ENCODE measurements at places on chromosomes 7 and 10.

- no peak for DNase-seq
Observed at GRCh38 chr10:124641282-124642087, 102.7 kb downstream of the FAM53B start.

GRCh38 chr7:34025600-34025999 is 120.3 kb downstream of the BMPER start:
- no peak for DNase-seq

- DNase-seq = no peak
Observed at GRCh38 chr10:26824015-26824690, 36.6 kb downstream of the ABI1 start.

DNA sequence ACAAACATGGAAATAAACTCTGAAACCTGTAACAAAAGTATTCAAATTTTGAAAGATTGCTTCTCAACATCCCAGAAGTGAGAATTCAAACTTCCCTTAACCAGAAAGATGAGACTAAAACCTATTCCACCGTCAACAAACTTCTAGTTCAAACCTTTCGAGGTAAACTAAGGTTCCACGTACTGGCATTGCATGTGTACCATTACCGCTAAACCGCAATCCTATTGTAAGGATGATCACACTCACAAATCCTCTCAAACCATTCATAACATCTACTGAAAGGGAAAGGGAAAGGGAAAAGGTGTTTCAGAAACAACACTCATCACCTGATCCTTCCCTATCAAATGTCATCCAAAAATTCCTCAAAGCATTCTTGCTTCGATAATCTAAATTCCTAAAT is 3.1 kb downstream of the SMURF1 start:
- DNase-seq = no peak

GRCh38 chr7:150716939-150717338 is 526 bp downstream of the GIMAP1 start:
- DNase-seq = no peak

DNA sequence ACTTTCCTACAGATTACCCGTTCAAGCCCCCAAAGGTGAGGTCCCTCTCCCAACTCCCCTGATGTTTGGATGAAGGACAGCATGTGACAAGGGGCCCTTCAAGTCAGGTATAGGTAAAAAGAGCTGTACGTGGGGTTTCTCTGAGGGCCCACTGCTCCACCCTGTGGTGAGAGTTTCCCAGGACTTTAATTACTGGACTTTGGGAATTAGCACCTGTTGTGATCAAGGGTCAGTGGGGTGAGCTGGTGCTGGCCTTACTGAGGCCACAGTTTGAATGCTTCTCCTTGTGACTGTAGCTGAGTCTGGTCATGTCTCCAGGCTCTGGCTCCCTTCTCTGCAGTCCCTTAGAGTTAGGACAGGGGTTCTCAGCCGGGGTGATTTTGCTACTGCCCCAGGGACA is 16.8 kb downstream of the UBE2D4 start:
- no peak for DNase-seq

DNA sequence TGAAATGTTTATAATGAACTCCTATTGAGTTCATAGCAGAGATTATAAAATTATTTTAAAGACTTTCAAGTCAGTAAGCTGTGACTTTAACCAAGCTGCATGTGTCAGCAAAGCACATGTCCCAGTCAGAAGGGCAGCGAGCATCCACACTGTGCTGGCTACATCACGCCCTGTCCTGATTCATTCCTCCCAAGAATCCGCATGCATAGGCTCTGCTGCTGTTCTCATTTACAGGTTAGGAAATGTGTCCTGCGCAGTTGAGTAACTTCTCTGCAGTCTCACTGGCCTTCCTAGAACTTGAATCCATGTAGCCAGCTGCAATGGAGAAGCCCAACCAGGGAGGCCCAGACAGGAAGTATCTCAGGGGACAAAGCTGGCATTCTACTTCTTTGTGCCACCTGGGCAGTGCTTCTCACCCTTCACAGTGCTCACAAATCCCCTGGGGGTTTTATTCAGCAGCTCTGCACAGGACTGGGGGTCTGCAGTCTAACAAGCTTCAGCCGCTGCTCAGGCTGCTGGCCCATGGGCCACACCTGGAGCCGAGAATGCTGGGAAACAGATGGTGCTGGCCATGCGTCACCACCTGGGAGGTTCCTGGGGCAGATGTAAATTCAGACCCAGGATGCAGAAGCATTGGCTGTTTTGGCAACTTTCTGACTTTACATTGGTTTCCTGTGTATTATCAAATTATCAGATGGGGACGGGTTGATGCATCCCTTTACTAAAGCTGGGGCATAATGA is 192.8 kb upstream of the GDF10 start:
- DNase-seq = no peak

- no peak for DNase-seq
Observed at GRCh38 chr7:18623389-18623788, 127.8 kb downstream of the HDAC9 start.

- DNase-seq = no peak
Observed at GRCh38 chr7:42020061-42020460, 216.9 kb downstream of the GLI3 start.

GRCh38 chr10:70343712-70344111 is 38.7 kb downstream of the LRRC20 start:
- no peak for DNase-seq

DNA sequence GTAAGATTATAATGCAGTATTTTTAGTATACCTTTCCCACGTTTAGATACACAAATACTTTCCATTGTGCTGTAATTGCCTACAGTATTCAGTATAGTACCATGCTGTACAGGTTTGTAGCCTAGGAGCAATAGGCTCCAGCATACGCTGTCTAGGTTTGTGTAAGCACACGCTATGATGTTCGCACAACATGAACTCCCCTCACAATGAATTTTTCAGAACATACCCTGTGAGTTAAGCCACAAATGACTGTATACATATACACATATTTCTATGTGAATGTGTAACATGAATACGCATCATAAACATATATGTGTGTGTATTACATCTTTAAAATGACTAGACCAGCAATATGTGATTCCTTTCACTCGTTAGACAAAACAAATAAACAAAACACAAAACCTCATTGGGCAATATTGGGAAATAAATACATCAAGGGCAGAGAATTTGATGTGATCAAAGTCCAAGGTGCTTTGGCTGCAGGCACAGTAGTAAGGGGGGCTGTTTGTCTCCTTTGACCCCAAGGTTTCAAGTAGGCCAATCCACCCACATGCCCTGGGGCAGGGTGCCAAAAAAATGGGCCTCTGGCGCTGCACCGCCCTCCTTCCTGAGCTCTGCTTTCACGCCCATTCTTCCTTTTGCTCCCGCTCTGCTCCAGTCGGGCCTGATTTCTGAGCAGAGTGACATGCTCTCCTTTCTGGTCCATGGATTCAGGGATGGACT is 33.9 kb downstream of the CHN2 start:
- DNase-seq = no peak

DNA sequence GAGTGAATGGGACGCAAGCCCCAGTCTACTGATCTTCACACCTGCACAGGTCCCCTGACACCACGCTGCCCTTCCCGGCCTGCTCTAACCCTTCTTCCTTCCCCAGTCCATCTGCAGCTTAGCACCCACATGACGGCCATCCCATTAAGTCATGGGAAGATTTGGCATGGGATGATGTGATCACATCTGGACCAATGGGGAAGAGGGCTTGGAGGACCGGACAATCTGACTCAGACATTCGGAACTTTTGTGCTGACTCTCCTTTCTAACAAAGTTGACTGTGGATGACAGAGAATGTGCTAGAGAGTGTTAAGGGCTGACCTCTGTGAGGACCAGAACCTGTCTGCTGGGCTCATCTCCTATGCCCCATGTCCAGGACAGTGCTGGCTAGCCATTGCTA is 15.6 kb downstream of the CXCL12 start:
- DNase-seq = no peak

GRCh38 chr10:14684354-14684753 is 90.3 kb downstream of the FAM107B start:
- no peak for DNase-seq

- no peak for DNase-seq
Observed at GRCh38 chr10:126272526-126272925, 115.8 kb downstream of the ADAM12 start.

DNA sequence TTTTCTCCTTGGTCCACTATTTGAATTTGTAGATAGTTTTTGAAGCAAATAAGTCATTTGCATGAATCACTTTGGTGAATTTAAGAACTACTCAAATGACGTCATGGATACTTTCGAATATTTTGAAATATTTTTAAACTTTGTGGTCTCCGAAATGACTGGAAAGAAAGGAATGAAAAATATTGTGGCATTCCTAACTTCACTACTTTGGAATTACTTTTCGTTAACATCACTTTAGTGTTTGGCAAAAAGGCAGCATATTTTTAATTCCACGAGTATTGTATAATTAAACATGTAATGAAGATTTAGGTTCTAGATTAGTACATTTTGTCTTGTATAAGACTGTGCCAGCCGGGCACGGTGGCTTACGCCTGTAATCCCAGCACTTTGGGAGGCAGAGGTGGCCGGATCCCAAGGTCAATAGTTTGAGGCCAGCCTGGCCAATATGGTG is 35.3 kb upstream of the ZRANB1 start:
- no peak for DNase-seq
